ENCODE measurements at places on chromosomes 4 and X.

DNA sequence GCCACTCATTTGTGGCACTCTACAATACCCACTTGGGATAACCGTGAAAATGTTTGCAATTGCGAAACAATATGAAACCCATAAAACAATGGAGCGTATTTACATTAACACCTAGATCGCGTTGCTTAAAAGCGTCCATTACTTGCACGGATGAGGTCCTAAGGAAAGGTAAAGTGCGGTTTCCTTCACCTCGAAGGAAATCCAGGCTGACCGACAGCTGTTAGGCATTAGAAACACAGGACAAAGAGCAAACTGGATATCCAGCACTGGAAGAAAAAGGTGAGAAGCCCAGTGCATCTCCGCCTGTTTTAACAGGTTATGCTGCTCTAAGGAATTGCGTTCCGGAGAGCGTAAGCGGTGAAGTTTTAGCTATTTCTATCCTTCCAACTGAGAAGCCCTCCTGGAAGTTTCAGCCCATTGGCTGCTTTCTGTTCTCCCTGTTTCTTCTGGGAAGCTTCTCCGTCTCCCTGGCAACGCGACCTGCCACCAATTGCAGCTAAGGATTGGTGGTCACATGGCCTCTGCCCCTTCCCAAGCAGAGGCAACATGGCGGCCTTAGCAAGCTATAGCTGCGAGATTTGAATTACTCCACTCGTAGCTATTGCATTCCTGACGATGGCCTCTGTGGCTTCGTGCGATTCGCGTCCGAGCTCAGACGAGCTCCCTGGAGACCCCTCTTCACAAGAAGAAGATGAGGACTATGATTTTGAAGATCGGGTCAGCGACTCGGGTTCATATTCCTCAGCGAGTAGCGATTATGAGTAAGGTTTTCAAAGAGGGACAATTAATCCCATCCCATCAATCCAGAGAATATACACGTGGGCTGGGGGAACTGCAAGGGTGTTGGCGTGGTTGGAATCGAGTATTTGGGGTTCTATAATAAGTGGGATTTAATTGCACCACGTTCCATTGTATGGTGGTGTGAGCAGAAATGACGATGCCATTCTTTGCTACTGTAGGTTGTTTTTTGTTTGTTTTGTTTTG lies at the start of gene INTU:
Gene INTU (plus strand): TSS at position 538 of the 984 bp plus-strand sequence. CDS start 78 bp downstream, at position 616.
- no peak for DNase-seq

DNA sequence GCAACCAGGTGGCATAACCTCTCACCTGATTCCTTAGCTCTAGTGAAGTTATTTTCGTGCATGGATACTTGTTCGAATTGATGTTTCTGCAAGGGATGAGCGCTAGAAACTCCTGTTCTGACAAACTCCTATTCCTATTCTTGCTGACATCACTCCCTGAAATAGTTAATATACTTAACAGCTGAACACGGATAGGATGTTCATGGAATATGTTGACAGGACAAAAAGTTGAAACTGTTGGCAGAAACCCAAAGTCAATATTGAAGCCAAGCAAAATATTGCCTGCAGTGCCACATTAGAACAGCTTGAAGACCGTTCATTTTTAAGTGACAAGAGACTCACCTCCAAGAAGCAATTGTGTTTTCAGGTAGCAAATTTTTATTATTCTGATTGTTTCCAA lies at the start of gene KLKB1:
Gene KLKB1 (plus strand): TSS at position 287 of the 400 bp plus-strand sequence. CDS start 689 bp downstream, outside the sequence.
- no peak for DNase-seq

GRCh38 chr4:11436084-11436483 lies 7.4 kb upstream of the HS3ST1 start:
- DNase-seq, result no peak

DNA sequence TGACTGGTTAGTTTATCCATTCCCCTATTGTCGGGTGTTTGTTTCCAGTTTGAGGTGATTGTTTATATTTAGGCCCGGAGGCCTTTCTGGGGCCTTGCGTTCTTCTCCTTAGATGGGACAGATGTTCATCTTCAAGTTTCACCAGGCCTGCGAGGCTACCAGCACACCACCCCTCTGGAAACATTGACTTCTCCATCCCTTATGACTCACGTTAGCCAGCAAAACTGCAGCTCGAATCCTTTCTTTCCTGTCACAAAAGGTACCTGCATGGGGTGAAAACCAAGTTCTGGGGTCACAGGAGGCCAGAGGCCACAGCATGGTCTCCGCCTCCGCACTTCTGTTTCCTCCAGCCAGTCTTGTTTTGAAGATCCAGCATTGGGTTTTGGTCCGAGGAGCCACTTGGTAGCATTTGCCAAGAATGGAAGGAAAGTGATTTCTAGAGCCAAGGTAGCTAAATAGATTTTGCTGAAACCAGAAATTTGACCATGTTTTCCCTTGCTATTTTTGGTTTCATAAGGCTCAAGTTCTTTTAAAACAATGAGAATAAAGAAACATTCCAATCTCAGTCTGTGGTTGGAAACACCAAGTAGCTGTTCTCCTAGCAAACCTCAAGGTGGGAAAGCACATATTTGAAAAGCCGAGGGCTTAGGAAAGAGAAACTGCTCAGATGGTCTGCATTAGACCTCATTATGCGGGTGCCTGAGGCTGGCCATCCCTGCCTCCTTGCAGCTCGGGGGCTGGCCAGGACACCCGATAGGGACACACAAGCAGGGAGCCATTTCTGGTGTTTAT lies 5.6 kb downstream of the NYX start:
- DNase-seq, result no peak

DNA sequence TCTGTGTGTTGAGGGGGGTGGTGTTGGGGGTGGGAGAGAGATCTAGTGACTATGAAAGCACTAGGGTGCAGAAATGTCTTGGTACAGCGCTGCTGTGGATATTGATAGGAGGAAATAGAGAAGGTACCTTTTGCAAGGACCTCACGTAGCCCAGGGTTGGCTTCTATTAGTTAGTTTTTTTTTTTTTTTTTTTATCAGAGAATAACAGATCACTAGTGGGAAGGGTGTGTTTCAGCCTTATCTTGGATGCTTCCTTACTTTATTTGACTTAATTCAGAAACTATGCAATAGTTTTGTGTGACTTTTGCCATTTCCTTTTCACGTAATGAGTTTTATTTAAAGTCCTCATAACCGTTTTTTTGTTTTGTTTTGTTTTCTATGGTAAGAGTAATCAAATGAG lies 16.4 kb upstream of the PGRMC2 start:
- DNase-seq, result no peak
